ENCODE measurements at places on chromosomes 13 and 19.

- no peak for DNase-seq
Measured at GRCh38 chr13:44756276-44756810, 180.2 kb upstream of the TSC22D1 start.

DNA sequence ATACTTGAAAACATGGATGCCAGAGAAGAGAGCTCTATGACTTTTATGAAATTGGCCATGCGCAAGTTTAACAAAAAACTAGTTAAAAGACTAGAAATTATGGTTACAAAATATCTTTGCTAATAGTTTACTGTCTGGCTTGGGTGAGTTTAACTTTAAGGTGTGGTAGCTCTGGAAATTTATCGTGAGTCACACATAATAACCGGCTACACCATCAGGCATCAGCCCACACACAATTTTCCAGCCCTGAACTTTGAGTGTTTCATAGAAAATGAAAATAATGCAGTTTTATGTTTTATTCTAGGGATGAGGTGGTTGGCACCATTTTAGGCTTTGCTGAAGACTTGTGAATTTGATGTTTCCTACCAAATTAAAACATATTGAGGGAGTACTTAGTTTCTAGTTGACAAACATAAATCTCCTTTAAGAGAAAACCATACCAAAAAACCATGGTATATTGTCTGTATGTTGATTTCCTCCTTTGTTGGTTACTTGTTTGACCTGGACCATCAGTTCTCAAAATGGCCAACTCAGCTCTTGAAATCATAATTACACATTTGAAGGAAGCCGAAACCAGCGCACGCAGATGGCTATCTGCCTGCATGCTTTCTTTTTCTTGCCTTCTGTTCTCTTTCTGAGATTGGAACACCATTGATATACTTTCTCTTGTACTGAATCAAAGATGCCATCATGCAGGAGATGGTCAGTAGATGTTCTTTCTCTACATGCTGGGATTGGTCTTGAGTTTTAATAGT lies 125.1 kb downstream of the AKAP11 start:
- DNase-seq, result no peak

GRCh38 chr13:77300176-77301037 lies 26.5 kb downstream of the MYCBP2 start:
- DNase-seq, result no peak

DNA sequence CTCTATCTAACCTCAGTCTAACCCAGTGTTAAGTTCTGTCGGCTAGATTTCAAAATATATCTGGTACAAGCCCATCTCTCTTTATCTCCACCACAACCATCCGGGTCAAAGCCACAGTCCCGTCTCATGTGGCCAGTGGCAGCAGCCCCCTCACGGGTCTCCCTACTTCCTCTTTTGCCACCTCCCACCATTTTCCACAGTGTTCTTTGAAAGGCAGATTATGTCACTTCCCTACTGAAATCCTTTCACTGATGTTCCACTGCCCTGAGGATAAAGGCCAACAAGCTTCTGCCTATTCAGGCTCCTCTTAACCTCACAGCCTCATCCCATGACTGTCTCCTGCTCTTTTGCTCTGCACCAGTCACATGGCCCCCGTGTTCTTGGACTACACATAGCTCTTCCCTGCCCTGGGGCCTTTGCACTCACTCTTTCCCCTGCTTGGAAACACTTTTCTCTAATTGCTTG lies 117.2 kb downstream of the UBL3 start:
- DNase-seq, result no peak

DNA sequence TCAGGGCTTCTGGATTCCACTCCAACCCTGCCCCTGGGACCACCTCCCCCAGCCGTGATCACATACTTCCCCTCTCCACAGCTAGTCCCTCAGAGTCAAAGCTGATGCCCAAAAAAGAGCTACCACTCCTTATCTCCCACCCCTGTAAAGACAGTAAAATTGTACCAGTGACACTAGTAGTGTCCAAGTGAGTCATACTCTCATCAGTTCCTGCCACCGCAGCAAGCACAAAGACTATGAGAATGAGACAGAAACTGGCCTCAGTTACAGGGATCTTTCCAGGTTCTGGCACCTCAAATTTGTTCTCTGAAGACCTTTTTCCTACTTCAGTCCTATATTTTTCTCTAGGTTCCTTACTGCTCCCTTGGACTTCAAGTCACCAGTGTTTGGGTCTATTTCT lies 144.2 kb downstream of the SPRY2 start:
- no peak for DNase-seq

DNA sequence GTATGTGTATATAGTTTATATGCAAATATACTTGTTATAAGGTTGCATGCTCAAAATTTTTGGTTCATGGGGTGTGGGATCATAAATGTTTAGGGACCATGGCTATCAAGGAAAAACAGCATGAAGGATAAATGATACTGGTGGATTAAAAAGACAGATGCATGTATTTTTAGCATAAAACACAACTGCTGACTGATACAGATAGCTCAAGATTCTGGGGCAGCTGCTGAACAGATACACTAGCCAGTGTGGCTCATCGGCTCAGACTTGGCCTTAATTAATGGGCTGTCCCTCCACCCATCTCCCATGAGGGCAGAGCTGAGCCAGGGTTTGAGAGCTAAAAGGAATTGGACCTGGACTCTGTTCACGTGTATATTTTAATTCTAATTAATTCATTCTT lies 11.4 kb downstream of the ALOX5AP start:
- DNase-seq, result no peak

DNA sequence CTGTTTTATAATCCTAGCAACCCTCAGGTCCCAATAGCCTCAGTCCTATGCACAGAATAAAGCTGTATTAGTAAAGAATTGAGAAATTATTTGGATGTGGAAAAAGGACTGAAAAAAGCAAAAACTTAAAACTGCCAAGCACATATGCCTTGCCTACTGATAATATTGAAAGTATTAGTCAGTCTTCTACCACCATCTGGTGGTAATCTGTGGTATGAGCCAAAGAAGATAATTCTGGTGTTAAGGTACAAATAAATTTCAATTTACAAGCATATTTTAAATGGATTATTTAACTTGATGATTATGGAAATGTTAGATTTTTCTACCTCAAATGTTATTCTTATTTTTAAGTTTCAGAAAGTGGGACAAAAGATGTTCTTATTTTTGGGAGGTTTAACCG lies 460.3 kb upstream of the KLHL1 start:
- no peak for DNase-seq

- no peak for DNase-seq
Measured at GRCh38 chr13:112934078-112934477, 34.9 kb upstream of the MCF2L start.

DNA sequence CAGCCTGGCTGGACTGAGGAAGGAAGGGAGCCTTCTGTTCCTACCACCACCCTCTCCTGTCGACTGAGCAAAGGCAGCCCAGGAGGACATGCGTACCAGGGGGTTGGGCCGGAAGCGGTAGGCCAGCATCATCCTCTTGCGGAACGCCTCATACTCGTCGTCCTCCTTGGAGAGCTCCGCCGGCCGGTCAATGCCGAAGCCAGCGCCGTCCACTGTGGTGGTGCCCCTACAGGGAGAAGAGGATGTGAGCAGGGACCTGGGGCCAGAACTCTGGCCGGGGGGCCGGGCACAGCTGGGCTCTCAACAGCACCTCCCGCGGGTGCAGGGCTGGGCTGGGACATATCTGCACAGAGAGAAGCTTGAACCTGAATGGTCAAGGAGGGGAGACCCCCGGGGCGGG lies 3.8 kb upstream of the TM6SF2 start:
- DNase-seq, result no peak

DNA sequence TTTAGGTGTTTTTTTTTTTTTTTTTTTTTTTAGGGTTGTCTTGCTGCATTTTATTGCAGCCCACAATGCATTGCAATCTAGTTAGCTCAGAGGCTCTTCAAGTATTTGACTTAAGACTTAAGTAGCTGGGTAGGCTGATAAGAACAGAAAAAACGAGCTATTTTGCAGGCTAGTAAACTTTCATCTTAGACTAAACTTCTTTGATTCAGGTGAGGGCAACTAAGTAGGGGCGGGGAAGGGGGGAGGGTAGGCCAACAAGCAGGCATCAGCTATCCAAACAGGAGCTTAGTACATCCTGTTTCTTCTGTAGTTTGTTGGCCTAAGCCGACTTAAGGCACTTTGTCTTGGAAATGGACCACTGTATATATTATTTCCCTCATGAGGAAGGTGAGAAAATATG lies 4.9 kb upstream of the TDRD3 start:
- DNase-seq, result no peak

- no peak for DNase-seq
Measured at GRCh38 chr19:58332697-58333096, 5.9 kb downstream of the ZSCAN22 start.

DNA sequence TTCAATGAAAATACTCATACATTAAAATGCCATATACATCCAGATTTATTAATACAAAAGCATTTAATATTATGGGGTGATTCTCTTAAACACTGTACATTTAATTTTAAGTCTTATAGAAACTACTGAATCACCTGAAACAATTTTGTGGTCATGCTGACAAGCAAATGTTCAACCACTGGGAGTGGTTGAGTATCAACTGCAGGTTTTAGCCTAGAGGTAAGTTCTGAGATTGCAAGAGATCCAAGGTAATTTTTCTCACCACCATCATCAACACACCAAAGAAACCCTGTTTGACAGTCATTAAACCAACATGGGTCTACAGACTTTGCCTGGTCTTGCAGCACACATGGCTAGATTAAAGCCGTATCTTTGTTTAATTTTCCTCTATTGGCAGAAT lies 196.3 kb downstream of the LHFPL6 start:
- no peak for DNase-seq

DNA sequence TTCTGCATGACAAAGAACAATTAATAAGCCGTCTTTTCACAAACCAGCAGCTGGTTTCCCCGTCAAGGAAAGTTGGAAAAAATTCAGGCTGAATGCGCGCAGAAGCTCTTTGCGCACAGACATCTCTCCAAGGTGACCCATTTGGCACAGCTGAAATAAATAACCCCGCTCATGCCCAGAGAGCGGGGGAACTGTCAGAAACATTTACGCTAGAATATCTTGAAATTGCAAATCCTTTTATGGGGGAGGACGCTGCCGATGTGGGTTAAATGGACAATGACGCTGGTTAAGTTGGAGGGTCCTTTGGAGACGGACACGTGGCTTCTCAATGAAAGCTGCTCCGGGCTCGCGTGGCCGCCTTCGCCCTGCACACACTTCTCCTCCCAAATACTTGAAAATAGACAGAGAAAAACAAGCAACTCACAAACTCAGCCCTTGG lies 30.6 kb downstream of the GSX1 start:
- no peak for DNase-seq

DNA sequence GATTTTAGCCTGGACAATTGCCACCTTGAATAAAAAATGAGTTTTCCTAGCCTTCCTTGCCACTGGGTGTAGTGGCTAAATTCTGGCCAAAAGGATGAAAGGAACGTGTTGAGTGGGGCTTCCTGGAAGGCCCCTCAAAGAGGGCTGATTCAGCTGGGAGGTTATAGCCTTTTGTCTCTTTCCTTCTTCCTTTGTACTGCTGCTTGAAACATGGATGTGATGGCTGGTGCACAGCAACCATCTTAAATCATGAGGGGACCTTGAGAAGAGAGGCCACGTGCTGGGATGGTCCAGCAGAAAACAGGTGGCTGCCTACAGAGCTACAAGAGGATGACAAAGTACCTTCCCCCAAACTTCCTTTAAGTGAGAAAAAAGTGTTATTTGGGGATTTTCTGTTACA lies 40.0 kb upstream of the GJB6 start:
- DNase-seq, result no peak

DNA sequence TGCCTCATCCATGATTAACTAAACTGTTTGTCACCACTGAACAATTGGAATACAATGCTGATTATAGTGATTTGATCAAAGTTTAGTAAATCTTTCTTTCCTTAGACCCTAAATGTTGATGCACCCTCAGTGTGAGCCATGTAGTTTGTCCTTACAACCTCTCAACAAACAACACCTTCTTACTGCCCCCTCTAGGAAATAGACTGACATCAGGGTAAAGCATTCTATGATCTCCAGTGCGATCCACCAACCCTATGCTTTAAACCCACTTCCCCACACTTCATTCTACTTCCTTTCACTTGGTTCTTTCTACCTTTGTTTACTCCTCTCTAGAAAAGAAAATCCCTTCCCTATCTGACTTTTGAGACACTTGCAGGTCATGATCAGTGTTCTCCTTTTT lies 1842.5 kb upstream of the PRR20A start:
- DNase-seq, result no peak

DNA sequence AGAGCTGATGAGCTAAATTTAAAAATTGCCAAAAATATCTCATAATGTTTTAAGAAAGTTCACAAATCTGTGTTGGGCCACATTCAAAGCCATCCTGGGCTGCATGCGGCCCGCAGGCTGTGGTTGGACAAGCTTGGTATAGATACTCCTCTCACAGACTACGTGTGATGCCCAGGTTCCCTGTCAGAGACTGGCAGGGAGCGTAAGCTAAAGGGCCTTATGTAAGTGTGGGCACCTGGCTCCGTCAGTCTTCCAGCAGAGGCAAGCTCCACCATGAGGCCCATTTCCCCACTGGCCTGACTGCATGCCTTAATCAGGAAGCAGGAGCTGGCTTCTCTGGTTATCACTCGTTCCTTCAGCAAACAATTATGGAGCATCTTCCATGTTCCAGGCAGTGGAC lies 200.2 kb downstream of the FOXO1 start:
- DNase-seq, result no peak

GRCh38 chr13:100895651-100896050 lies 221.1 kb upstream of the TMTC4 start:
- no peak for DNase-seq

- no peak for DNase-seq
Measured at GRCh38 chr19:33399745-33400681, 26.5 kb downstream of the CEBPG start.

GRCh38 chr19:18961767-18962620 lies 21.0 kb upstream of the HOMER3 start:
- no peak for DNase-seq

DNA sequence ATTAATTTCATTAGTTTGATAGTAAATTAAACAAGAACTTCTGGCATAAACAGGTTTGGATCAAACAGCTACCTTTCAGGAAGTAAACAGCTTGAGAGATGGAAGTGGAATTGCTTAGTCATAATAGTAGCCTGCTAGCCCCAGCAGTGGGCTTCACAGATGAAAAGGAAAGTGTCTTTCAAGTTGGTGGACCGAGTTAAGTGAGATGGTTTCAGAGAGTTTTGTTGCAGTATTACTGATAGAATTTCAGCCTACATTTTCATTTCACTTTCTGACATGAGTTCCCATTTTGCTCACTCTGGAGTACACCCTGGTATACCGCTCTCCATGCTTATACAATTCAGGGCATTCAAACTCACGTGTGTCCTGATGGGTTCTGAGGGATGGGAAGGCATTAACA lies 2.0 kb upstream of the PTOV1 start:
- no peak for DNase-seq

- no peak for DNase-seq
Measured at GRCh38 chr19:39865186-39865585, 19.0 kb upstream of the FBL start.

Data from cerebellar nuclear complex (tissue), 1 donor.